Iris pigment epithelial cell (primary cell): ENCODE measurements at places on chromosomes 6 and 20.

DNA sequence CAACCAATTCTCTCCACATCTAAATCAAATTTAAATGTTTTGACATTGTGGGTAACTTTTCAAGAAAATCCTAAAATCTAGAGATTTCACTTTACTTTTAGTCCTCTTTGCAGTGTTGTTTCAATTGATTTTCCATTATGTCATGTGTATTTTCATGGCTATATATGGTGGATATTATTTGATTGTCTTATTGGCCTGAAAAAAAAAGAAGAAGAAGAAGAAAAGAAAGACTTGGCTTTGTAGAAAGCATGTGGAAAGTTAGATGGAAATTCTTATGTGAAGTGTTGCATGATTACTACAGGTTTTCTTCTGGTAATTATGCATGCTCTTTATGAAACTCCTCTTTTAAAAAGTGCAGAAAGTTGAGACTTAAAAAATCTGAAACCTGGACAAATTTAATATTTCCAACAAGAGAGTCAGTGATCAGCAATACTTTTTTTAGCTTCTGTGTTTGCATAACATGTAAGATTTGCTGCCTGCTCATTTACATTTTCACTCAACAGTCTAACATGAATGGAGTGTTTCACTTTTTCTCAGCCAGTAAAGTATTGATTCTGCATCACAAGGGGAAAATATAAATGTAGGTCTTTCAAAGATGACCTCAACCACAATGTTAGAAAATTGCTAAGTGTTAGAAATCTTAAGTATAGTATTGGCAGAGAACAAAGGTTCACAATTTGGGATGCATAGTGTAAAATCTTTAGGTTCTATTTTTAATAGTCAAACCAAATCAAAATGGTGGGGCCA lies 438.7 kb downstream of the BCKDHB start:
- DNase-seq = no peak

GRCh38 chr6:147972448-147972847 lies 370.2 kb upstream of the SASH1 start:
- no peak for DNase-seq

- no peak for DNase-seq
These were observed 285.7 kb downstream of the BTBD9 start for GRCh38 chr6:38354037-38354381.

DNA sequence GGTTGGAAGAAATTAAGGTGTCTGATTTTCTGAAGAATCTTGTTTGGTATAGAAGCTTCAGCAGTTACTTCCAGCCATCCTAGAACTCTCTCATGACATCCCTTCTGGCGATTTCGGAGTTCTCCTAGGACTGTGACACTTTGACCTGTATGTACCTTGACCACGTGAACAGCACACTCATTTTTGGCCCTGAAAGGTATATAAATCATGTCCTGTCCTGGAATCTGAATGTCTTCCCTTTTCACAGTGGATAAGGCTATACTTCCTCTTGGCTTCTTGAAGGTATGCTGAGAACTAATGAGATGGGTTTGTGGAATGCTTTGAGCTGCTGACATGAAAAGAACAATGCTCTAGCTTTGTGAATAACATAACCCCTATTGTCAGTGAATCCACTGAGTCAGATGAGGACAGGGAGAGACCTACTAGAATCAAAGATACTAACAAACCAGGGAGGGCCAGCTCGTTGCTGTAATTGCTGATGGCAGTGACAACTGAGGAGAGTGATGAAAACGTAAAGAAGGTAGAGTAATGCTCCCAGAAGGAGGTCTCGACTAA lies 6.0 kb upstream of the ZDHHC14 start:
- DNase-seq = peak; percentile 3

- peak; percentile 45 for DNase-seq
These were observed 38.0 kb downstream of the SLC9A8 start for GRCh38 chr20:49850463-49851230.

DNA sequence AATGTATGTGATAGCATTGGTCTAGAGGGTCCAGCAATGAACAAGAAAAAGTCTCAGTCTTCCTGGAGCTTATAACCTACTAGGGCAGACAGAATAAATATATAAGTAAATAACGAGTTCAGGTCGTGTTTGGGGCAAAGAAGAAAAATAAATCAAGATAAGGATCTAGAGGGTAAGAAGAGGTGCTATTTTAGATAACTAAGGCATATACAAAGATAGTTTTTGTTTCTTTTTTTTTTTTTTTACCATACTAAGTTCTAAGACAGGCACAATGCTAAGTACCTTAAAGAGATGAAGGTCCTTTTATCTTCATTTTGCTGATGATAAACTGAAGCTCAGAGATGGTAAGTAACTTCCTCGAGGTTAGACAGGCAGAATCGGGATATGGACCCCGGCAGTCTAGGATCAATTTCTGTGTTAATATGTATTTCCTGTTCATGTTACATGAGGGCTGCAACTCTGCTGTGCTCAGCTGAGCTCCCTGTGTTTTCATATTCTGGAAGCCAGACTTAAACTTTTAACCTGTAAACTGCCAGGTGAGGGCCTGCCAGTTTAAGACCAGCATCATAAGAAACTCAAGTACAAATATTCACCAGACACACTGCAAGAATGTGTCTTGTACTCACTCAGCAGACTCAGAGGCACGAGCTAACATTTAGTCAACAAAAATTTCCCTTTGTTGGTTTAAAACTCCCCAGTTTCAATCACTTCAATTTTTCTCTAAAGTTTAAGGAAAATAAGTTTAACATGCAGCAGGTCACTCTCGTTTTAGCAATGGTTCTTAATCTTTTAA lies 23.3 kb downstream of the SESN1 start:
- DNase-seq = peak; percentile 31
